Stimulated activated CD4-positive, alpha-beta T cell treated with anti-CD3 and anti-CD28 coated beads, Interleukin-4, amount 100 ng/mL, for 24 hours (primary cell): ENCODE measurements at places on chromosomes 7 and 10.

GRCh38 chr7:111159426-111159825 is 68.5 kb downstream of the LRRN3 start:
- no peak for DNase-seq

DNA sequence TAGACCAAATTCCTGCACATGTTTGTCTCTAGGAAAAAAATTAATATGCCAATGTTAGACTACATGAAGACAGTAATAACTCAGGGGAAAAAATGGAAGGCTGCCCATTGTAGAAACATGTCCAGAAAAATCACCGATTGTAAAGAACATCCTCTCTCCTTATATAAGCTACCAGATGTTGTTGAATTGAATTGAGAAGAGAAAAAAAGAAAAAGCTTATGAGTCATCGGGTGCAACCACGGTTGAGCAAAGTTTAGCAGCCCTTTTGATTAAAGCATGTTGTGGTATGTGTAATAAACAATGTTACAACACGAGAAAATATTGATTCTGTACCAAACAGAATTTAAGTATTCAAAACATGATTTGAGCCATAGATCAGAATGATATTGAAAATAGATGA is 102.3 kb upstream of the ARHGAP21 start:
- no peak for DNase-seq

DNA sequence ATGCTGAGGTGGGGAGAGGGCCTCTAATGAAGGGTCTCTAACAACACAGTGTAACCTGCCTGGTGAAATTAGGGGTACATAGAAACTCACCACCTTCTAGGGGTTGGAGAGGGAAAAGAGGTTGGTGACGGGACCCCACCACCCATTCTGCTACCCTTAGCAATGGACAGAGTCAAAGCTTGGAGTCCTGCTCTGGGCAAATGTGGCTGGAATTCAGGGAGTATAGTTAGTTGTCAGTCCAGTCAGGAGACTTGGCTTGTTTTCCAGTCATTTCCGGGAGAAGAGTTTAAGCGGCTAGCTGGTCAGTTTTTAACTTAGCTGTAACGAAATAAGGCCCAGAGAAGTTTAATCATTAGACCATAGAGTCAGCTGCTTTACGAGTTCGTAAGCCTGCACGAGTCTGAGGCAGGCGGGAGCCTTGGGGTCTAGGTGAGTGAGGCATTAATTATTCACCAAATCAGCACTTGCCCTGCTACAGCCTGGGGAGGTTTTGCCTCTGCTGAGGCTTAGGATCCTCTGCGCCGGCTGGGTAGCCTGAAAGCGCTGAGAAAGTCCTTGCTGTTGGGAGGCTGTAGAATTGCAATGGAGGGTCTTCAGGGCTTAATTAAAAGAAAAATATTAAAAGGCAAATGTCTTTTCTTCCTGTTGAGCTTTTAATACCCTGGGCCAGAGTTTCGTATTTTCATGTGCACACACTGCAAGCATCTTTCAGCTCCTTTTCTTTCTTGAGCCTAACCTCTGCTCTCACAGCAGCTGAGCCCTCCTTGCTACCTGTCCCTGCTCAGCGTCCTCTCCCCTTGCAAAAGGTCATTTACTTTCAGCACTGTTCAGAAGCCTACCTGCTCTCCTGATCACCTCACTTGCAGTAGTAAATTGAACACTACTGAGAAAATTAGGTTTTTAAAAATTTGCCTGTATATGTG is 1.5 kb upstream of the LAMB1 start:
- no peak for DNase-seq

- DNase-seq = no peak
These were observed 213.4 kb upstream of the CDC14C start for GRCh38 chr7:48710995-48711394.

GRCh38 chr7:66205741-66206090 is 582 bp downstream of the TPST1 start:
- DNase-seq = no peak

GRCh38 chr7:50795253-50795652 is 12.6 kb upstream of the GRB10 start:
- DNase-seq = no peak

GRCh38 chr7:31776616-31777015 is 89.6 kb downstream of the PPP1R17 start:
- no peak for DNase-seq
